ENCODE measurements at places on chromosomes 12 and 14. TPM values are rescaled to one million over a fixed set of nuclear protein-coding genes. Genes with fewer than 3 reads are reported as not detected.

HOXC4 gene
- 1.9 TPM for total RNA-seq

DCN gene
- 1,081 TPM for total RNA-seq

TNS2 gene
- 65.4 TPM for total RNA-seq

LRRC43 gene
- total RNA-seq: 0.66 TPM

IL26 gene
- total RNA-seq: not detected

SYCP3 gene
- not detected for total RNA-seq

CD163 gene
- 848 TPM for total RNA-seq

PRICKLE1 gene
- total RNA-seq: 9.4 TPM

KRT6C gene
- not detected for total RNA-seq

DUSP6 gene
- total RNA-seq: 53.8 TPM

DEPDC4 gene
- 1.3 TPM for total RNA-seq

MYH6 gene
- total RNA-seq: not detected

DEGS2 gene
- 10.2 TPM for total RNA-seq

Data from breast epithelium (tissue), 4 donors.